ENCODE measurements at places on chromosomes 3 and 15.

- DNase-seq = no peak
Observed at GRCh38 chr15:61768131-61768530, 292.1 kb downstream of the VPS13C start.

DNA sequence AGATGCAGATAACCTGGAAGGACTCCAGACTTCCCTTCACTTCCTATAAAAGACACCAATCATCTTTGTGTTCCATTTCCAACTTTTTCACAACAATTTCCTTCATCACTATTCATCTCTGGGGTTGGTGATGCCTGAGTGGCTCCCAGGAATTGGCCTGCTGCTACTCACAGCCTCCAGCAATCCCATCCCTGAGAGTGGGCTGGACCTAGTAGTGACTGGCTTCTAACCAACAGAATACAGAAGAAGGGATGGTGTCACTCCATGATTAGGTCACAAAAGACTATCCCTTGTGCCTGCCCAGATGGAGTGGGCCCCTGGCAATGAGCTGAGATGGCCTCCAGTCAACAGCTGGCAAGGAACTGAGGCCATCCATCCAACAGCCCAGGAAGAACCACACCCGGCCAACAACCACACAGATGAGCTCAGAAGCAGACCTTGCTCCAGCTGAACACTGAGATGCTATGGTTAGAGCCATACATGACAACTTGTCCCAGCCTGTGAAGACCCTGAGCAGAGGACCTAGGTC, 20.9 kb downstream of the OCA2 start:
- DNase-seq = no peak

DNA sequence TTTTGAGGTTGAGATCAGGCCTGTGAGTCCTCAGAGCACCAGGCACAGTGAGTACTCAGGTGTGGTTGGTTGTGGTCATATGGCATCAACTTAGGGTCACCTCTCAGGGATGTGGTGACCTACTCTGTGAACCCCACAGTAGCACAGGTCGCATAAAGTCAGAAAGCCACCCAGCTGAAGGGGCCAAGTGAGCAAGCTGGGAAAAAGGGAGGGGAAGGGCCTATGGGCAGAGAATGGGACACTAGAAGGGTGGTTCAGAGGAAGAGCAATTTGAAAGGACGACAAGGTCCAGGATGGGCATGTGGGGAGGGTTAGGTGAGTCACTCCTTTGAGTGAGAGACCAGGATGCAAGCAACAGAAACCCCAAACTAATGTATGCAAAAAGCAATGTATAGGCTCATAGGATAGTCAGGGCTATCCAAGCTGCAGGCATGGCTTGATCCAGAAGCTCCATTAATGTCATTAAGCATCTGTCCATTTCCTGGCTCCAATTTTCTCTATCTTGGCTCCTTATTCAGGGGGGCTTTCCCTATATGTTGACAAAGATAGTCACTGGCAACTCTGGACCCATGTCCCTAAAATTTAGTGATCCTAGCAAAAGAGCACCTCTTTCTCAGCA, 33.5 kb downstream of the HMCES start:
- DNase-seq = no peak

DNA sequence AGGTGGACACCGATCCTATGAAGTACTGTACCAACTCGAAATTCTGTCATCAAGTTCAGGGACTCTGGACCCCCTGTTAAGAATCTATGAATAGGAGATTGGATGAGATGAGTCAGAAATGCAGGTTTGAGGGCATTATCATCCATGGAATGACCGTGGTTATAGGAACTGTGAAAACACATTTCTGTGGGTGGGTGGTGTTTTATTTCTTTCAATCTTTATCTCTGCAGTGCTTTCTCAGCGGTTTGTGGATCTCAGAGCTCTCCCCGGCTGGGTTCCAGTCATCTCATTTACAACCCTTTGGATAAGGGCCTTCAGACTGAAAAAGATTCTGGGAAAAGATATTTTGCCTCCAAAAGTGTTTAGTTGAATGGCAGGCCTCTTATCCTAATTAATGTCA, 5.4 kb upstream of the ABHD17C start:
- DNase-seq = no peak

GRCh38 chr15:92654662-92655061, 913 bp downstream of the FAM174B start:
- DNase-seq = no peak

DNA sequence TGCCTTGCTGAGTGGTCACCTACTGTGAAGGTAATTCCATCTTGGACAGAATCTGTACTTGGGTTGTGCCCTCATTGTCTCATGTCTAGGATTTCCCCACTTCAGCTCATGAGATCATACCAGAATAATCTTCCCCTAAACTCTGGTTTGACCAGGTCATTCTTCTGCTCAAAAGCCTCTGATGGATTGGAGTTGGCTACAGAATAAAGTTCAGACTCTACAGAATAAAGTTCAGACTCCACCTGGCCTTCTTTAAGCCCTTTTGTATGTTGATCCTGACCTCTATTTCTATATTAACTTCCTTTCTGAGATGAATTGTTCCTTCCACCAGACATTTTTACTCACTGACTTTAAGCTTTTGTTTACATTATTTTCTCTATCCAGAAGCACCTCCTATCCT, 6.4 kb upstream of the GLCE start:
- DNase-seq = no peak

DNA sequence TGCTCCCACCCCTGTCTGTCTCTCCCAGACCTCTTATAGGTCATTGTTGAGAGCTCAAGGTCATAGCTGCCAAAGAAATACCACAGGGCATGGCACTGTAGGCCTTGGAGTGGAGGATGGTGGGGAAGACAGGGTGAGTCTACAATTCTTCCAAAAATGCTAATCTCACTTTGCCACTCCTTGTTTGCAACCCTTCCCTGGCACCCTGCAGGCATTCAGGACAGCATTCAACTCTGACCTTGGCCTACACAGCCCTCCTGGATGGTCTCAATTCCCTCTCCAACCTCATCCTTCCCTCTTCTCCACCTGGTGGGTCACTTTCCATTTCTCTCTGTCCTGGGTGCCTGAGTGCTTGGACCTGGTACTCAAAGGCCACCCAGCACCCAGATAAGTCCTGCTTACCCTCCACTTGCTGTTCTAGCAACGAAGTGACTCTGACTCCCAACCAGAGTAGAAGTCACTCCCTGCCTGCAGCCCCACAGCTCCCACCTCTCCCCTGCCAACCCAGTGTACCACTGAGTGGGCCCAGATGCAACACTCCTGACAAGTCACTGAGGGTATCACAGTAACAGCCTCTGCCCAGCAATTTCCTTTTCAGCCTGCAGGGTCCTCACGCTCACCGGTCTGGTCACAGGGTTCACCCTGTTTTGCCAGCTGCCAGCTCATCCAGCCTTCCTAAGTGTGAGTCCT, 36.6 kb downstream of the AMOTL2 start:
- no peak for DNase-seq

DNA sequence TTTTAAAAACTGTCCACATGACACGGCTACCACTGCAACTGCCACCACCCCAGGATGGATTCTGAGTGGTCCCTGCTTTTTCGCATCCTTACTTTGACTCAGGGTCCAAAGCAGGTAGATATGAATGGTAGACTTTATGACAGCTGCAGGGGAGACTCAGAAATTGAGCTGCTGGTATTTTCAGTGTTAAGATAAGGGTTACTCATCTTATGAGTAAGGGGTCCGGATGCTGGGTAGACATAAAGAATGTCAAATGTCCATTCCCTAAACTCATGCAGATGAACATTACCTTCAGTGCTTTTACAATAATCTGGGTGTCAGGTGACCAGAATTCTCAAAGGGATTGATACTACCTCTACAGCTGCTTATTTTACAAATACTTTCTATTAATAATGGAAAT, 25.9 kb upstream of the BBX start:
- no peak for DNase-seq

- DNase-seq = no peak
Observed at GRCh38 chr15:31774045-31774444, 256.3 kb upstream of the CHRNA7 start.

DNA sequence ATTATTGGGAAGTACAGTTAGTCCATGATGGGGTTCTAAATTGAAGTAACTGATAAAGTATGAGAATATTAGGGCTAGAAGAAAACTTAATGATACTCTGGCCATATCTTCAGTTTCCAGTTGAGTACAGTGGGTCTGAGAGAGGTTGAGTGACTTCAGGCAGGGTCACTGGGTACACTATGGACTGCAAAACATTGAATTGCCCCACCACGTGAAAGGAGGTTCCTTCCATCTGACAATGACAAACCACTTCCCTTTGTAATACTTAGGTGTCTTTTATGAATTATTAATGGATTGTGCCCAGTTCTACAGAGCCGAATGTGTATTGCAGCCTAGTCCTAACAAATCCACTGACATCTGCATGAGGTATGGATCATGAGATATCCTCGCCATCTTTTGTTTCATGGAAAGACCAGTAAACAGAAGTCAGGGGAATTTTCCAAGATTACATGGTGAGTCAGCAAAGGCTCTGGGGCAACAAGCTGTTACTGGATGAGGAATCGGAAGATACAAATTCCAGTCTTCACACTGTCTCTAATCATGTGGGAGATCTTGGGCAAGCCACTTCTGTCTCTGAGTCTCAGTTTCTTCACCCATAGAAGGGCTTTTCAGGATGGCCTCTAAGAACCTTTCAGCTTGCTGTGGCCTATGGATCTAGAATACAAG, 66.5 kb upstream of the BCL6 start:
- DNase-seq = no peak

DNA sequence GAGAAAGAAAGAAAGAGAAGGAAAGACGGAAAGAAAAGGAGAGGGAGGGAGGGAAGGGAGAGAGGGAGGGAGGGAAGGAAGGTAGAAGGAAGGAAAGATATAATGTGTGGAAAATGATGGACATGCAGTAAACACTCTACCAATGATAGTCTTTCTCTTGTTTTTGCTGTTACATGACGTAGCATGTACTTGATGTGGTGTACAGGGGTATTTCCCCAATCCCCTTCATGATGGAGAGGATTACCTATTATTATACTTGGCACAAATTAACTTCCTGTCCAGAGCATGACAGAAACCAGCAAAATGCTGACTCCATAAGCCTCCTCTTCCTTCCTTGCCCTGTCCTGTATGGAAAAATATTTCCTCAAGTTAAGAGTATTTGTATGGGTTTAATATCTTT, 124.4 kb downstream of the B3GALNT1 start:
- DNase-seq = no peak

GRCh38 chr15:64703632-64703959, 71.8 kb downstream of the RBPMS2 start:
- no peak for DNase-seq

- no peak for DNase-seq
Observed at GRCh38 chr3:167304077-167304476, 76.0 kb downstream of the ZBBX start.

GRCh38 chr15:75696854-75697259, 15.8 kb downstream of the CSPG4 start:
- DNase-seq = no peak

GRCh38 chr3:122555275-122556071, 8.6 kb downstream of the PARP9 start:
- DNase-seq = no peak

DNA sequence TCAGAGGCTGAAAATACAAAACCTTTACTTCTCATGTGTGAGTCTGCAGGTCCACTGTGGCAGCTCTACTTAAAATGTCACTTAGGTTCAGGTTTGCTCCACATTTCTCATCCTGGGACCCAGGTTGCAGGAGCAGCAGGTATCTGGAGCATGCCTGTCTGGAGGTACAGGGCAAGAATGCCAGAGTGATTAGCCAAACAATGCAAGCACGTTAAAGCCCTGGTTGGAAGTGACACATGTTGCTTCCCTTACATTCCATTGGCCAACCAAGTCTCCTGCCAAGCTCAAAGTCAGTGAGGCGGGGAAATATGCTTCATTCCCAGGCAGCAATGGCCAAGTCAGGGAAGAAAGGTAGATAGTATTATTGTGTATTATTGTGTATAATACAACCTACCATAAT, 76.8 kb upstream of the ARL6 start:
- DNase-seq = no peak

DNA sequence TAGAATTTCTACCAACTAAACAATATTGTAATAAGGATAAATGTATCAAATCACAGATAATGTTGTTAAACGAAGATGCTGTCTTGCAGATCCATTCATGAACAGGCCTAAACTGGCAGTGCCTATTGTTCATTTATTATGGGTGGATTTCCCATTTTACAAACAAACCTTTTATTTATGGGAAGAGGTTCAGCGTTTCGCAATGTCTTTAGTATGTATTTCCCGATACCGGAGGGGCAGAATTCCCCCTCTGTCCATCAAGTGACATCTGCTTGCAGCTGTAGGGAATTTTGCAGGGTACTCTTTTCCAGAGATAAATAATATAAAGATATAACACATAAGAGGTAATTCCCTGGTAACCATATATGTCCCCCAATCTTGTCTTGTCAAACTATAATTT, 5.7 kb downstream of the CEP19 start:
- no peak for DNase-seq

- DNase-seq = no peak
Observed at GRCh38 chr15:36472672-36473071, 106.8 kb upstream of the CDIN1 start.

GRCh38 chr15:60396560-60396957, 1.2 kb downstream of the ANXA2 start:
- DNase-seq = no peak

- no peak for DNase-seq
Observed at GRCh38 chr15:85178308-85178707, 196.7 kb downstream of the PDE8A start.

GRCh38 chr15:51883271-51883837, 53.9 kb downstream of the TMOD3 start:
- no peak for DNase-seq

DNA sequence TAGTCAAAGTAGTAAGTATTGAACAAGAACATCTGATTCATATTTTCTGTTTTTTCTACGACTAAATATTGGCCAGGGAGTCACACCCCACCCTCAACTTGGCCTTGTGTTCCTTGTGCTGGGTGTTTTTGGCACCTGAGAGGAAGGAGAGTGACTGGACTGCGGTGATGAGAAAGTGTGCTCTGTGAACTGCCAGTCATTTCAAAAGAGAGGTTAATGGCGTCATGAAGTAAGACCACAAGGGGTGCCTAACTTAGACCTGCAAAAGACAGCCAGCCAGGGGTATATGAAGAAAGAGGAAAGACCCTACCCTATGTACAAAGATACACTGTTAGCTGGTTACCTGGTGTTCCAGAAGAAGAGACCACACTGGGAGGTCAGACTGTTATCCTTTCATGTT, 58.4 kb upstream of the COL8A1 start:
- DNase-seq = no peak

- no peak for DNase-seq
Observed at GRCh38 chr3:2873986-2874385, 236.2 kb downstream of the IL5RA start.

DNA sequence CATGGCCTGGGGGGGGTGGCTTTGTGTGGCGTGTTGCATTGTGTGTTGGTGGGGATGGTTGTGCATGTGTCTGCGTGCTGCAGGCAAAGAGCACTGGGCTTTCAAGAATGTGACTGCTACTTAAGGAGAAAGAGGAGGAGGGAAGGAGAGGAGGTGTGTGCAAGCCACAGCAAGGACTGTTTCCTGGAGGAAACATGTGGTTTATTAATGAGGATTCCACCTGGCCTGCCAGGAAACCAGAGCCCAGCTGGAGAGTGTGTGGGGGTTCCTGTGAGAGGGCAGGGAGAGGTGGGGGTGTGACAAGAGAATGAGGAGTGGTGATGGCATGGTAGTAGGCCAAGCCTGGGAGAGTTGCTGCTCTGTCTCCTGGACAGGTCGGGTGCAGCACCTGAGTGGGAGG, 258.1 kb upstream of the ROPN1 start:
- no peak for DNase-seq

All from putamen (tissue), 1 donor.